ENCODE measurements at places on chromosomes 5 and 9.
A peak's percentile ranks its signal among the peaks of the same experiment; 100 is the strongest.

- H3K27me3 ChIP-seq, result peaks cover 4% of the 10 kb centered on the region
- no peaks in the 10 kb centered on the region for H3K4me1 ChIP-seq
- H3K36me3 ChIP-seq, result no peaks in the 10 kb centered on the region
- H3K4me3 ChIP-seq, result no peak overlapping the region
- no peak overlapping the region for H3K27ac ChIP-seq
These were observed 122.7 kb downstream of the FSTL4 start for GRCh38 chr5:133489632-133490031.

- no peak for DNase-seq
- H3K27ac ChIP-seq, result no peak overlapping the region
- H3K4me1 ChIP-seq, result no peaks in the 10 kb centered on the region
- H3K4me3 ChIP-seq, result no peak overlapping the region
- peaks cover 13% of the 10 kb centered on the region for H3K27me3 ChIP-seq
These were observed 6.8 kb downstream of the FAT2 start for GRCh38 chr5:151584057-151584937.

DNA sequence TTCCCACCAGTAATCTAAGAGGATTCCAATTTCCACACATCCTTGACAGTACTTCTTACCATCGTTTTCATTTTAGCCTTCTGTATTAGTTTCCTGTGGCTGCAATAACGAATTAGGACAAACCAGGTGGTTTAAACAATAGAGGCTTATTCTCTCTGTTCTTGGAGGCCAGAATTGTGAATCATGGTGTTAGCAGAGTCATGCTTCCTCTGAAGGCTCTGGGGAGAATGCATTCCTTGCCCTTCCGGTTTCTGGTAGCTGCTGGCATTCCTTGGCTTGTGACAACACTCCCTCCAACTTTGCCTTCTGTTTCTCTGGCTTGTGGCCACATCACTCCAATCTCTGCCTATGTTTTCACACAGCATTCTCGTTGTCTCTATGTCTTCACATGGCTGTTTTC lies 23.5 kb downstream of the RIGI start:
- H3K27me3 ChIP-seq, result no peaks in the 10 kb centered on the region
- no peak overlapping the region for H3K4me3 ChIP-seq
- H3K4me1 ChIP-seq, result no peaks in the 10 kb centered on the region

- peak overlapping the region; percentile 100 for H3K4me3 ChIP-seq
- peak overlapping the region; percentile 94 for H3K27ac ChIP-seq
- peaks cover 45% of the 10 kb centered on the region for H3K4me1 ChIP-seq
- no peaks in the 10 kb centered on the region for H3K27me3 ChIP-seq
- peaks cover 58% of the 10 kb centered on the region for H3K36me3 ChIP-seq
- no peak for DNase-seq
These were observed 1.2 kb downstream of the HSPA5 start for GRCh38 chr9:125239631-125240597.

- DNase-seq, result no peak
- peaks cover 55% of the 10 kb centered on the region for H3K27me3 ChIP-seq
- no peak overlapping the region for H3K27ac ChIP-seq
These were observed 8.0 kb downstream of the WHRN start for GRCh38 chr9:114497236-114497635.

GRCh38 chr9:134329886-134330285 lies 3.6 kb downstream of the RXRA start:
- no peak for DNase-seq
- H3K36me3 ChIP-seq, result no peaks in the 10 kb centered on the region

GRCh38 chr9:5509573-5509972 lies 758 bp upstream of the PDCD1LG2 start:
- no peaks in the 10 kb centered on the region for H3K36me3 ChIP-seq
- no peak overlapping the region for H3K4me3 ChIP-seq
- no peaks in the 10 kb centered on the region for H3K27me3 ChIP-seq
- H3K4me1 ChIP-seq, result no peaks in the 10 kb centered on the region
- H3K27ac ChIP-seq, result no peak overlapping the region

DNA sequence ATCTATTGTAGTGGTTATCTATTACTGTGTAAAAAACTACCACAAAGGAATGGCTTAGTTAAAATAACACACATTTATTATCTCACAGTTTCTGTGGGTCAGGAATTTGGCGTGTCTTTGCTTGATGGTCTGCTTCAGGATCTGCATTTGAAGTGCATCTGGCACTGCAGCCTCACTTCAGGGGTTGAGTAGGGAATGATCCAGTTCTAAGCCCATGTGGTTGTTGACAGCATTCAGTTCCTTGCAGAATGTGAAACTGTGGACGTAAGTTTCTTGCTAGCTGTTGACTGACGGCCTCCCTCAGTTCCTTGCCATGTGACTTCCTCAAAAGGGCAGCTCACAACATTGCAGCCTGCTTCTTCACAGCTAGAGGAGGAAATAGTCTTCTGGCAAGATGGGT lies 2.1 kb upstream of the OGN start:
- H3K27ac ChIP-seq, result peak overlapping the region; percentile 71
- no peak overlapping the region for H3K4me3 ChIP-seq
- DNase-seq, result peak; percentile 52
- H3K4me1 ChIP-seq, result peaks cover 60% of the 10 kb centered on the region
- H3K36me3 ChIP-seq, result no peaks in the 10 kb centered on the region

- H3K4me3 ChIP-seq, result no peak overlapping the region
- no peak overlapping the region for H3K27ac ChIP-seq
- H3K4me1 ChIP-seq, result no peaks in the 10 kb centered on the region
- no peak for DNase-seq
These were observed 18.3 kb upstream of the KCNIP1 start for GRCh38 chr5:170485616-170485911.

DNA sequence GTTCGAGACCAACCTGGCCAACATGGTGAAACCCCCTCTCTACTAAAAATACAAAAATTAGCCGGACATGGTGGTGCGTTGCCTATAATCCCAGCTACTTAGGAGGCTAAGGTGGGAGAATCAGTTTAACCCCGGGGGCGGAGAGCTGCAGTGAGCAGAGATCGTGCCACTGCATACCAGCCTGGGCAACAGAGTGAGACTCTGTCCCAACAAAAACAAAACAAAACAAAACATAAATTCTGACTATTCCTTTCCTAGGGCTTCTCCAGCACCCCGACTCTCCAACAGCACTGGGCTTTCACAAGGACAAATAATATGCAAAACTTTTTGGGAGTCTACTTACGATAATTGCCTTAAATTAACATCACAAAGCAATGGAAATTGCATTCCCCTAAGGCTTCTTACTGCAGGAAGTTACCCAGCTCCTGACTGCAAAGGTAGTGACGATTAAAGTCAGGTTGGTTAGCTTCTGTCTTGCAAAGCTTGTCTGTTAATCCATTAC lies 15.9 kb upstream of the CDKN2AIPNL start:
- no peak overlapping the region for H3K4me3 ChIP-seq
- H3K27me3 ChIP-seq, result peaks cover 15% of the 10 kb centered on the region
- DNase-seq, result no peak
- H3K4me1 ChIP-seq, result no peaks in the 10 kb centered on the region
- no peak overlapping the region for H3K27ac ChIP-seq

GRCh38 chr5:176388003-176388443 lies 375 bp downstream of the NOP16 start:
- peak; percentile 32 for DNase-seq
- H3K4me1 ChIP-seq, result peaks cover 33% of the 10 kb centered on the region
- H3K36me3 ChIP-seq, result peaks cover 74% of the 10 kb centered on the region
- H3K27me3 ChIP-seq, result no peaks in the 10 kb centered on the region
- H3K4me3 ChIP-seq, result peak overlapping the region; percentile 95

- H3K36me3 ChIP-seq, result no peaks in the 10 kb centered on the region
- H3K4me1 ChIP-seq, result peaks cover 19% of the 10 kb centered on the region
- no peak for DNase-seq
- H3K27ac ChIP-seq, result no peak overlapping the region
- peaks cover 8% of the 10 kb centered on the region for H3K27me3 ChIP-seq
These were observed 8.0 kb upstream of the HNRNPAB start for GRCh38 chr5:178196281-178196812.

GRCh38 chr9:132804576-132805295 lies 73.3 kb downstream of the AK8 start:
- no peaks in the 10 kb centered on the region for H3K36me3 ChIP-seq
- H3K4me3 ChIP-seq, result no peak overlapping the region
- no peak overlapping the region for H3K27ac ChIP-seq
- DNase-seq, result no peak

DNA sequence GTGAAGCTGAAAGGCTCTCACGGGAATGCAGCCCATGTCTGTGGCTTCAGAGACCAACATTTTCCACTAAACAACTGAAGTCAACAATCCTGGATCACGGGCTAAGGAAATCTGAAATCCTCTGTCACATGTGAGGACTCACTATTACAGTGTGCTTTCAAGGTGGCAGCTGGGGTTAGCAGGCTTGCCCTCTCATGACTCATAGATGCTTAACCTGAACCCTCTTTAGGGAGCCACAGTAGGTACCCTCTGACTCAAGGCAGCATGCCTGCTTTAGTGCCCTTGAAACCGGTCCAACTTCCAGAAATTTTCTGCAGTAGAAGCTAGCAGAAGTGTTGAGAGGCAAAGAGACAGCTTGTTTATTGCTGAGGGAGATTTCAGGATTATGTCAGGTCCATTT lies 232.5 kb downstream of the GABRB2 start:
- no peak overlapping the region for H3K4me3 ChIP-seq
- H3K27ac ChIP-seq, result no peak overlapping the region
- no peaks in the 10 kb centered on the region for H3K27me3 ChIP-seq
- no peak for DNase-seq
- H3K36me3 ChIP-seq, result no peaks in the 10 kb centered on the region

DNA sequence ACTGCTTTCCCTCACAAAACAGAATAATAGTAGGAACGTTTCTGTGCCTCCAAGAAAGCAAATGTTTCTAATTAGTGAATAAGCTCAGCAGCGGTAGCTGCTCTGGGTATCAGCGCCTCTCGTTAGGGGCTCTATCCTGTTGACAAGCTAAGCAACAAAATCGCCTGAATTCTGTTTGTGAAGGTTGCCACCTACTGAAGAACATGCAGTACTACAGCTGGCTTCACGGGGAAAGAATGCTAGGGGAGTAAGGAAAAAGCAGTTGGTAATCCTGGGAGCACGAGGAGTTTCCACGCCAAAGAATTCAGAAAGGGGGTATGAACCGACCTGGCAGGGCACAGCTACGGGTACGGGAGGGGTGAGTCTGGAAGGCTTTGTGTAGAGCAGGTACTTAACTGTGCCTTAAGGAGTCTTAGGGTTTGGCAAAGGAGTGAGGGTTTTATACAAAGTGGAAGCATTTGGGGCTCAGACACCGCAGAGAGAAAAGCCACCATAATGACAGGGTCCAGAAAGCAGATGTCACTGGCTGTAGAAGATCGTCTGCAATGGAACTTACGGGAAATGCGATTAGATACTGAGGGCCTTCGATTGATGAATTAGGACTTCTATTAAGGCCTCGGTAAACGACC lies 171.7 kb downstream of the TTC39B start:
- H3K4me3 ChIP-seq, result no peak overlapping the region
- H3K4me1 ChIP-seq, result peaks cover 10% of the 10 kb centered on the region
- DNase-seq, result peak; percentile 60
- H3K36me3 ChIP-seq, result no peaks in the 10 kb centered on the region

DNA sequence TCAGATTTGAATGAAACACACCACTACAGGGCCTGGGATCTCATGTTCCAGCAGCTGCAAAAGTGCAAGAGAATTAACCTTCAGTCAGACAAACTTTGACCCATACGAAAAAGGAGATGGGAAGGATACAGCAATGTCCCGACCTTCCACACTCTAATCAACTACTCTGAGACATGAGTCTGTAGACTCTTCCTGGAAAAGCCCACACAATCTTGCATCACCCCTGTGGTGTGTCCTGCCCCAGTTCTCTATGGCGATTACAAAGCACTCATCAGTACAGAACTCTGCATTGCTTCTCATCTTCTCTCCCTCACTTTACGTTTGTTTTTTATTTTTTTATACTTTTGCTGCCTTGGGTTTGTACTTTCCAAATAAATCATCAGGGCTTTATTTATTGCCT lies 241.0 kb upstream of the KIF2A start:
- H3K36me3 ChIP-seq, result no peaks in the 10 kb centered on the region
- H3K27me3 ChIP-seq, result peaks cover 7% of the 10 kb centered on the region
- H3K4me3 ChIP-seq, result no peak overlapping the region
- DNase-seq, result no peak
- H3K27ac ChIP-seq, result no peak overlapping the region
- H3K4me1 ChIP-seq, result no peaks in the 10 kb centered on the region

DNA sequence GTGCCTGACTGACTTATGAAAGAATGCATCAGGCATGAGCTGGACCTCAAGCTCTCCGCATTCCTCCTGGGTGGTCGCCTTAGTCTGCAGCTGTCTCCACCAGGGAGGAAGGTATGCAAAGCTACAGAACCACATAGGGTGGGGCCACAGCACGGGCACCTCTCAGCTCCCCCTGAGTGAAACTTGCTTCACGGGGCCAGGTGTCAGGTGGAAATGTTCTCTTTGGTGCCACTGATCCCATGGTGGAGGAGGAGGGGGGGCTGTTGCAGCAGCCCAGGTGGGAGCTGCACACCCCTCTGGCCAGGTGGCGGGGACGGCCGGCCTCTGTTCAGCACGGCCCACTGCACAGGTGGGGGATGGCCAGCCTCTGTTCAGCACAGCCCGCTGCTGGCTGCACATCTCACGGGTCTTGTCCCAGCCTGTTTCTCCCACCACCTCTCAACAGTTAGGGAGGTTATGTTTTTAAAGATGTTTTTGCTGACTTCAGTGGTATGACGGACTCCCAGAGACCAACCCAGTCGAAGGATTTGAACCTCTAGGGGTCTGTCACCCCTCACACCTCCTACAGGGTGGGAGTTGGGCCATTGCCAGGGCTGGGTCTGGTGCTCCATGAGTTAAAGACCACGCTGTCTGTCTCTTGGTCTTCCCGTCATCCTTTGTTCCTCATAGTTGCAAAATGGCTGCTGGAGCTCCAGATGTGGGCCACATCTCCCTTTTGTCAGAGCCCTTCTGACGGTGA lies 34.3 kb downstream of the MRPL36 start:
- no peak overlapping the region for H3K27ac ChIP-seq
- H3K4me3 ChIP-seq, result no peak overlapping the region
- no peaks in the 10 kb centered on the region for H3K27me3 ChIP-seq
- DNase-seq, result no peak
- no peaks in the 10 kb centered on the region for H3K36me3 ChIP-seq
- H3K4me1 ChIP-seq, result no peaks in the 10 kb centered on the region

GRCh38 chr9:34385561-34386230 lies 9.0 kb upstream of the MYORG start:
- H3K4me1 ChIP-seq, result no peaks in the 10 kb centered on the region
- no peaks in the 10 kb centered on the region for H3K27me3 ChIP-seq
- no peak overlapping the region for H3K27ac ChIP-seq
- no peaks in the 10 kb centered on the region for H3K36me3 ChIP-seq

DNA sequence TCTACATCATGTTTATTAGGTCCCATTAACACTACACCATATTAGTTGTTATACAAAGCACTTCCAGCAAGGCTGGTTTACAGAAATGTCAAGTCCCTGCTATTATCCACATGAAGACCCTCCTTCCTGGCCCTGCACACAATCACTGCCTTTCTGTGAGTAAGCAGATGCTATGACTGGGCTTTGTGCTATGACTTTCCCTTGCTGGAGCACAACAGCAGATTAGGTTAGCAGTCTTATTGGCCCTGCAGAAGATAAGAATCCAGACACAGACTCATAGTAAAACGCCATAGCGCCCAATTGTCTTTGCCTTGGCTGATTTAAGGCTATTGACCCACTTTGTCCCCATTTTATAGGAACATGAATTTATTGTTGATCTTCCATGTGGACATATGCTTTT lies 228.9 kb upstream of the ACTBL2 start:
- no peaks in the 10 kb centered on the region for H3K27me3 ChIP-seq
- no peak overlapping the region for H3K4me3 ChIP-seq
- H3K27ac ChIP-seq, result no peak overlapping the region

GRCh38 chr9:136268318-136268717 lies 22.7 kb upstream of the QSOX2 start:
- DNase-seq, result no peak
- H3K4me1 ChIP-seq, result peaks cover 14% of the 10 kb centered on the region
- no peak overlapping the region for H3K4me3 ChIP-seq
- no peaks in the 10 kb centered on the region for H3K36me3 ChIP-seq
- H3K27ac ChIP-seq, result no peak overlapping the region

Data from DND-41 (cell line).